ENCODE measurements at places on chromosomes 6 and 20.

DNA sequence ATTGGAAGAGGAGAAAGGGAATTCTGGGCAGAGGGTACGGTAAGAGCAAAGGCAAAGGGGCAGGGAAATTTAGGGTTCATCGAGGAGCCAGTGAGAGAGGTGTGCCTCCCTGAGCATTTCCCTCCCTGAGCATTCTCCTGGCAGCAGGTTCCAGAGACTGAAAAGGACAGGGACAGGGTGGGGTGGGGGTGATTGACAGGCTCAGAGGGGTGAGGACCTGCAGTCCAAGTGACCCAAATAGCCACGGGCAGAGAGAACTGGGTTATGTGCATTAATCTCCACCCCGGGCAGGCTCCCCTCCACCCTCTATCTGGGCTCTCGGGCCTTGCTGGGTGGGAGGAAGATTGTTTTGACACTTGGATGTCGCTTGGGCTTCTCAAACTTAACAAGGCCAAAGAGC, 69.5 kb downstream of the KCNB1 start:
- DNase-seq, result no peak

DNA sequence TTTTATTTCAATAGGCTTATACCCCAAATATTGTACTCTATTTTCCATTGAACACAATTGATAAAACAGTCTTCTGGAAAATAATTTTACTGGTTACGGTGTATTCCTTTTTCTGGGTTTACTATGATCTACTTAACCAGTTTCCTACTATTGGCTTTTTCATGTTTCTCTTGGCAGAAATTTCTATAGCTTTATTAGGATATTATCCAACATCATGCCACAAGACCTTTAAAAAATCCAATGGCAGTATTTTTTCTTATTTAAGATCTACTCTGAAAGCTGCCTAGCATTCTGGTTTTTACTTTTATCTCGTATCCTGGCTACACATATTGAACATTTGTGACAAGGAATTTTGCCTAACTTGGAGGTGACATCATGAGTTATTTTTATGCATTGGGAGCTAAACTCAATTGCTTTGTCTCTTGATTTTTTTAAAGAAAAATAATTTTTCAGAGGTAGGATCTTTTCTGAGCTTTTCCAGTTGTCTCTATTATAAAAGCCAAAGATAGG, 45.5 kb downstream of the SLC9A8 start:
- no peak for DNase-seq

GRCh38 chr6:42947950-42948349, 12.6 kb upstream of the GNMT start:
- no peak for DNase-seq

GRCh38 chr6:170107606-170108222, 183.2 kb downstream of the DLL1 start:
- DNase-seq, result no peak

- DNase-seq, result no peak
Observed at GRCh38 chr6:116175344-116175743, 49.4 kb upstream of the COL10A1 start.

DNA sequence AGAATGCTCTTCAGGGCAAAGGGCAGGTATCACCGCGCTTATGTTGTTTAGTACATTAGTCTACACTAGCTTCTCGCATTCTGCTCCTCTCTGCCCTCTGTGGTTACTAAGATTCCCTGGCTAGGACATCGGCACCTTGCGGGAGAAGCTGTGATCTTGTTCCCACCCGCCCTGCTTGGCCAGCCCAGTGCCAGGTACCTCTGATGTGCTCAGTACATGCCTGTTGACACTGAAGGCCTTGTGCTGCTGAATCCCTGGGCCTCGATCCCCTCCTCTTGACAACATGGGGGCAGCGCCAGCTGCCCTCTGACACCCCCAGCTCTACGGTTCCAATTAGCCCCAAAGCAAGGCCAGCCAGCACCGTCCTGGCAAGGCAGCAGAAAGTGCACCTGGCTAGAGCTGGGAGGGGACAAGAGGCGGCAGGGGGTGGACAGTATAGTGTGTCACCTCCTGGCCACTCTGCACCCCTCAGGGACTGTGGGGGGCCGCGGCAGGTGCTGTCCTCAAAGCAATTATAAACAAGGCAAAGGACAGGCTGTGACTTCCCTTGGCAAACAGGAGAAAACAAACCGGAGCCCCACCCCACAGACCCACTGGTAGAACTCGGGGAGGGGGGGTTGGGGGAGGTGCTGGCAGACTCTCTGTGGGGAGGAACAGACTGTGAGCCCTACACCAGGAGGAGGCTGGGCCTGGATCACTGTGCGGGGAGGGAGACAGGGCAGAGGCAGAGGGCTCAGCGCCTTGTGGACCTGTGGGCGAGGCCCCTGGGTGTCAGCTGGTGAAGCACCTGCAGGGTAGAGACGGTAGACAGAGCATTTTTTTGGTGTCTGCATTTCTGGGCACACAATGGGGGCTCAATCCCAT, 7.1 kb downstream of the TFEB start:
- no peak for DNase-seq

GRCh38 chr6:105545228-105545920, 142.5 kb upstream of the PREP start:
- peak; percentile 66 for DNase-seq

GRCh38 chr6:39665861-39666260, 59.3 kb downstream of the KIF6 start:
- DNase-seq, result no peak

GRCh38 chr6:134346932-134347545, 29.1 kb upstream of the SGK1 start:
- DNase-seq, result no peak

GRCh38 chr6:22643780-22644179, 74.4 kb downstream of the HDGFL1 start:
- DNase-seq, result no peak

GRCh38 chr20:51021067-51022025, 1.6 kb downstream of the KCNG1 start:
- DNase-seq, result no peak

- no peak for DNase-seq
Observed at GRCh38 chr6:167840526-167841179, 13.9 kb downstream of the AFDN start.
